ENCODE measurements at places on chromosomes 2 and 18.

- DNase-seq = no peak
These were observed 788.4 kb downstream of the TSN start for GRCh38 chr2:122543815-122544214.

GRCh38 chr2:9508931-9509330 lies 34.6 kb downstream of the IAH1 start:
- DNase-seq = no peak

DNA sequence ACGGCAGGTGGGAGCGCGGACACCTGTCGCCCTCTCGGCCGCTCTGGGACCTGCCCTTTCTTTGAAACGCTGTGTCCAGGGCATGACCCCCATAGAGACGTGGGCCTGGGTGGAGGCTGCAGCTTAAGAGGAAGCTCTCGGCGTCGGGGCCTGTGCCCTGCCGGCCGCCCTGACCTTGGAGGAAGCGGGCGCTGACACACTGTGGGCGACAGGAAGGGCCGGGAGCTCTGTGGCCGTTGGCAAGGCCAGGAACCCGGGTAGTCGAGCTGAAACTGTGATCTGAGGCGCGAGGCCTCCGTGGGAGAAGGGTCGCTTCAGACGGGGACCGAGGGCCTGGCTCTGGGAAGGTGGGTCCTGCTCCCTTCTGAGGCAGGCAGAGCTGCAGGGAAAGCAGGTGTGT lies 28.2 kb downstream of the KCNG2 start:
- DNase-seq = no peak

- no peak for DNase-seq
These were observed 229.2 kb downstream of the GALR1 start for GRCh38 chr18:77478646-77479442.

GRCh38 chr18:50268022-50268747 lies 1.9 kb upstream of the CFAP53 start:
- peak; percentile 69 for DNase-seq

DNA sequence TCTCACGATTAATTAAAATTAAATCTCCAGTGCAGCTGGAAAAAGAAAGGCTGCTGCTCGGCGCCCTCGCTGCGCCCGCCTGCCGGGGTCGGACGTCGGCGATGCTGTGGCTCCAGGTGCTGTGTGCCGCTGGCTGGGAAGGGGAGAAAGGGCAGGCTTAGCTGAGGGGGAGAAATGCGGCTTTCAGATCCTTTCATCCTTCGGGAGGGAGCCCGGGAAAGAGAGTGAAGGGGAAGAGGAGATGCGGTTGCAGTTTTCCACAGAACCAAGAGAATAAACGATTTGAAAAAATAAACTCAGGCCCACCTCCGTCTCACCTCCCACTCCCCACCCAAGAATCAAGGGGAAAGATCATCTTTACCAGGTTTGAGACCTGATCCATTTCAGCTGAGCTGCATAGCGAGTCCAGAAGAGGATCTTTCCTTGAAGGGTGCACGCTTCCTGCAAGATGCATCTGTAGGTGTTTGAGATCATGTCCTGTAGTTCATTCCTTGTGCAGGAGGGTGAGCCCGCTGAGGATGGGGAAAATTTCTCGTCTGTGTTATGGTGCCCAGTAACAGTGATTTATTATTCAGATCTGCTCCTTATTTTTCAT lies 495 bp downstream of the TMEM169 start:
- no peak for DNase-seq

DNA sequence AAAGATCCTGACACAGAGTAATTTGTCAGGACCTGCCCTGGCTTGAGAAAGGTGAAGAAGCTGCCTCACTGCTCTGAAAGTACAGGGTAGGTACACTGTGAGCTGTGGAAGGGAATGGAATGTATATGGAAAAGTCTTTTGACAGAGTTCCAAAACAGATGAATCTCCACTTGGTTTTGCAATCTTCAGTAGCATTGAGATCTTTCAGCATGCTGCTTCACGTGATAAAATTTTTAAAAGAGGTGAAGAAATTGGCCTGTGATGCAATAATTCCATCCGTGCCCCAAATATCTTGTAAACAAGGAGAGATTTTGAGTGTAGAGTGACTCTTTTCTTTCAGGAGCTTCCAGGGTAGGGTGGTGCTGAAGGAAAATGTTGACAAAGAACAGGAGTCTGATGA lies 123.1 kb downstream of the OSR1 start:
- no peak for DNase-seq

- DNase-seq = no peak
These were observed 203.3 kb downstream of the SNTG2 start for GRCh38 chr2:1153920-1154319.

- DNase-seq = peak; percentile 41
These were observed 99.8 kb downstream of the UXS1 start for GRCh38 chr2:106094131-106094841.

- peak; percentile 4 for DNase-seq
These were observed 52.6 kb downstream of the SLC4A5 start for GRCh38 chr2:74290466-74291217.

GRCh38 chr2:215692387-215693079 lies 256.7 kb upstream of the FN1 start:
- no peak for DNase-seq

- DNase-seq = no peak
These were observed 140.8 kb upstream of the SETBP1 start for GRCh38 chr18:44539926-44540325.

DNA sequence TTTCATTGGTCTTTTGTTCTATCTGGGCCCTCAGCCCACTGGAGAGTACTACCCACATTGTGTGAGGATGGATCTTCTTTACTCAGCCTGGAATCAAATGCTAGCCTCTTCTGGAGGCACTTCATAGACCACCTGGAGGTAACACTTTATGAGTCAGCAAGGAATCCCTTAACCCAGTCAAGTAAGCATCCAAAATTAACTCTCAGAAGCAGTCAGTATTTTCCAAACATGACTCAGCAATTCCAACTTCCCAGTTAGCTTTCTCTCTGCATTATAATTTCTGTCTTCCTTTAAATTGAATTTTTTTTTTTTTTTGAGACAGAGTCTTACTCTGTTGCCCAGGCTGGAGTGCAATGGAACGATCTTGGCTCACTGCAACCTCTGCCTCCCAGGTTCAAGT lies 142.7 kb downstream of the ACKR3 start:
- DNase-seq = no peak

DNA sequence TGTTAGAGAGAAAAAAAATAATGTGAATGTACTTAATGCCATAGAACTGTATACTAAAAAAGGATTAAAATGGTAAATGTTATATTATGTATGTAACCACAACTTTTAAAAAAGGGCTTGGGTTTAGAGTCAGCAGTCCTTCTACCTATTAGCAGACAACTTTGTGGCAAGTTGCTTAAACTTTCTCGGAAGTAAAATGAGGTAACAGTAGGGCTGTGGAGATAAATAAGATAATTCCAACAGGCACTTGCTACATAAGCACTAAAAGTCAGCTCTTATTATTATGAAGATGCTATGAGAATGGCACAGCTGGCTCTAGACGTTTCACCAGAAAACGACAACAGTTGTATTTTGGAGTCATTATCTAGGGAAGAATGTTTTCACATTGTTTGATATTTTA lies 31.3 kb downstream of the AAK1 start:
- no peak for DNase-seq

DNA sequence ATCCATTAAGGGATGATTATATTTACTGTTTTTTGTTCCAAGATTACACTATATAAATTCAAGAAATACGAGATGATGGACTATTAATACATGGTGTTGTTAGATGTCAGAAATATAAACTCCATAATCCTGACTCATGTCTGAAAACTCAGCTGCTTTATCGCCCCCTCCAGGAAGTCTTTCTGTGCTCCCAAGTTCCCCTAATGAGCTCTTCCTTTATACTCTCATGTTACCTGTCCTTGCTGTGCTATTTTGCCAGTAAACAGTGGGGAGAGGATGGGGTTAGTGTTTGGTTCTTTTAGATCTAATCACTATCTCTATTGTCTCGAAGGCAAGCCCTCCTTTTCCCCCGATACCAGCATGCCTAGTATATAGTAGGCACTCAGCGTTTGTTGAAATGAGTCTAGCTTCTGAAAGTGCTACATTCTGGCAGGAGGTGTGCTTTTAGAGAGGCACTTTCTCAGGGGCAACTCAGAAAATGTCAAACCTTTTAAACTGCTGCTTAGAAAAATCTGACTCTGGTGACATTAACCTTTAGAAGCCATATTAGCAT lies 21.4 kb upstream of the BARD1 start:
- no peak for DNase-seq

- DNase-seq = no peak
These were observed 132.2 kb downstream of the FMNL2 start for GRCh38 chr2:152466980-152467676.

GRCh38 chr18:9513971-9514512 lies 38.7 kb downstream of the RALBP1 start:
- no peak for DNase-seq

DNA sequence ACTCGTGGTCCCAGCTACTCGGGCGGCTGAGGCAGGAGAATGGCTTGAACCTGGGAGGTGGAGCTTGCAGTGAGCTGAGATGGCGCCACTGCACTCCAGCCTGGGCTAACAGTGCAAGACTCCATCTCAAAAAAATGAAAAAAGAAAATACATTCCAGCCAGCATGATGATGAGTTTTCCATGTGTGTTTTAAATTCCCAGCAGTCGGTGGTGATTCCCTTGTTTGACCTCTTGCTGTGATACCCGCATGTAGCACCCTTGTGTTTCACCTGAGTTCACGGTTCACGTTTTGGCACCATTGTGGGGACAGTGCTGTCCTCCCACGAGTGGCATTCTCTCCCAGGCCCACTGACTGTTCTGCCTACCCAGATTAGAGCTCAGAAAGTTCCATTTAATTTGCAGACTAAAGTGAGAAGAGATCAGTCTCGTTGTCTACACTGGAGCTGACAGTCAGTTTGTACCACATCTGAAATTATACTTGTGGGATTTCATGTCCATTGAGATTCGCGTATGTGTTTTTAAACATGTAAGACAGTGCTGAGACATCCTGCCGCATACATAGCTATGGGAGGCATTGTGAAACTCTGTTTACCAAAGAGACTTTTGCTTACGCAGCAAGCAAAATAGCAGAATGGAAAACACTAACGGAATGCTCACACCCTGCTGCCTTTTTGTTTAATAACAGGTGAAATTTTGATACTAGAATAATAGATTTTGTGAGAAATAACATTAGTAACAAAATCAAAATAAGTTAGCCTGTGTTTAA lies 157.1 kb downstream of the GBX2 start:
- no peak for DNase-seq

- DNase-seq = no peak
These were observed 158.5 kb upstream of the PID1 start for GRCh38 chr2:229429589-229429988.

GRCh38 chr2:205593891-205594290 lies 88.4 kb upstream of the NRP2 start:
- DNase-seq = no peak

- no peak for DNase-seq
These were observed 291.3 kb upstream of the TANK start for GRCh38 chr2:160868891-160869290.

GRCh38 chr2:189386741-189387140 lies 54.5 kb upstream of the WDR75 start:
- DNase-seq = no peak

- DNase-seq = no peak
These were observed 98.7 kb downstream of the COL6A3 start for GRCh38 chr2:237315170-237315828.

DNA sequence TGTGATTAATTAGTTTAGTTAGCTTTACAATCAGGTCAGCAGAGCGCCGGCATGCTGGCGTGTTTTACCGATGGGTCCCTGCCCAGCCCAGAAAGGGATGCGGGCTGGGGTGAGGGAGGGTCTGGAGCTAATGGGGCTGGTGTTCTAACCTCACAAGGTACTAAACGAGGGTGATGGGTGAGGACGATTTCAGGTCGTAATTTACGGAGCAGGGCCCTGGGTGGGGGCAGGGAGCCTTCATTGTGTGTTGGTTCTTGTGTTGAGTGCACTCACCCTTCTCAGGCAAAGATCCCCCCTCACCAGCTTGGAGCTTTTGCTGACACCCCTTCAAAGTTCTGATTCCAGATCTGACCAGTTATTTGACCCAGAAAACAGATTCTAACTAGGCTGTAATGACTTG lies 39.5 kb downstream of the PTGR3 start:
- DNase-seq = no peak

DNA sequence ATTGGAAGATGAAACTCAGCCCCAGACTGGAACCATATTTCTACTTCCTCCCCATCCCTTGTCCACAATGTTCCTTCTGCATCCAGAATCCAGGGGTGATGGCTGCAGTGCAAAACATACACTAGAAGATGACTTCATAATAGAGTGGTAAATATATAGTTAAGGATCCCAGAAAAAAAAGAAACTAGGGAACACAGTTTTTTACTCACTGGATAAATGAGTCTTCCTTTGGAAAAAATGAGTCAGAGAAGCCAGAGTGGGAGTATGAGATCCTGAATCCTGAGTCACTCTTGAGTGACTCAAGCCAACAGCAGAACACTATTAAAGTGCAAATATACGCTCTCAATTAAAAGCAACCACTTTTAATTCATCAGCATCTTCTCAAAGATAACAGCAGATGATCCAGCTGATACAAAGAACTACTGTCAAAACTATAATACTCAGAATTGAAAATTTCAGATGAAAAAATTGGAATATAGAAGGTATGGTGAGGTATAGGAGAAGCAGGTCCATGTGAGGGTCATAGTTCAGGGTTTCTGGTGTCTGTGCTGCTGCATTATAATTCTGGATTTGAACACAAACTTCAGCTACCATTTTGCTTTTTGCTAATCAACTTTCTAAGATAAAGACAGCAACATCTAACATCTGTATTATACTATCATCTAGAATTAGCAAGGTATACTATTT lies 987.2 kb upstream of the CDH2 start:
- DNase-seq = no peak

DNA sequence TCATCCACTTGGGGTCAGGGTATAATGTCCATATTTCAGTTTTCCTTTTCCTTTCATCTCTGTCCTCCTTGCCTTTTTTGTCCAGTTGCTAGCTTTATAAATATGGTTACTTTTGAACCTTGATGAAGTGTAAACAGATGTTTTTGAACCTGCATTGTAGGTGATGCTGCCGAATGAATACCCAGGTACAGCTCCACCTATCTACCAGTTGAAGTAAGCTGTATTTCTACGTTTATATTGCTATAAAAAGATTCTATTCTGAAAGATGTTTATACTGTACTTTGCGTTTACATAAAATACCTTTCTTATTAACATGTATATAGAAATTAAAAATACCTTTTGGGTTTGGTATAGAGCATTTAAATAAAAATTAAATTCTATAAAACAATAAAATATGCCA lies 2.2 kb downstream of the IMPACT start:
- DNase-seq = no peak

- no peak for DNase-seq
These were observed 608.9 kb downstream of the SUCLG1 start for GRCh38 chr2:83850071-83850725.

GRCh38 chr2:43169099-43169945 lies 57.1 kb downstream of the ZFP36L2 start:
- DNase-seq = no peak

GRCh38 chr2:163198007-163198406 lies 359.4 kb upstream of the KCNH7 start:
- no peak for DNase-seq

All from activated CD4-positive, alpha-beta T cell treated with anti-CD3 and anti-CD28 coated beads, Interleukin-2, amount 50 U/mL, for 4 hours (primary cell).